CD4-positive, alpha-beta memory T cell (primary cell): ENCODE measurements at places on chromosomes 2 and 18.

DNA sequence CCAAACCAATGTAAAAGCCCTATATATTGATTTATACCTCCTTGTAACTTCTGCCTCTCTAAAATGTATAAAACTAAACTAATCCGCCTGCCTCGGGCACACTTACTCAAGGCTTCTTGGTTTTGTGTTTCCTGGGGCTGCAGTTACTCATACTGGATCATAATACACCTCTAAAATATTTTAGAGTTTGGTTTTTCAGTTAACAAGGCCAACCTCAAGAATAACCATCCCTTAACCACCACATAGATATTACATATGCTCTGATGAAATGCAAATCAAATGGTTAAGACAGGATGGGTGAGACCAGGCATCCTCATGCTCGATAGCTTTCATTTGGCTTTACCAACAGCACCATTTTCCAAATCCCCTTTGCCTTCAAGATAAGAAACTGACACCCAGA is 46.4 kb downstream of the UXS1 start:
- no peak for DNase-seq

GRCh38 chr2:223901854-223902253 is 43.3 kb downstream of the WDFY1 start:
- DNase-seq, result no peak

DNA sequence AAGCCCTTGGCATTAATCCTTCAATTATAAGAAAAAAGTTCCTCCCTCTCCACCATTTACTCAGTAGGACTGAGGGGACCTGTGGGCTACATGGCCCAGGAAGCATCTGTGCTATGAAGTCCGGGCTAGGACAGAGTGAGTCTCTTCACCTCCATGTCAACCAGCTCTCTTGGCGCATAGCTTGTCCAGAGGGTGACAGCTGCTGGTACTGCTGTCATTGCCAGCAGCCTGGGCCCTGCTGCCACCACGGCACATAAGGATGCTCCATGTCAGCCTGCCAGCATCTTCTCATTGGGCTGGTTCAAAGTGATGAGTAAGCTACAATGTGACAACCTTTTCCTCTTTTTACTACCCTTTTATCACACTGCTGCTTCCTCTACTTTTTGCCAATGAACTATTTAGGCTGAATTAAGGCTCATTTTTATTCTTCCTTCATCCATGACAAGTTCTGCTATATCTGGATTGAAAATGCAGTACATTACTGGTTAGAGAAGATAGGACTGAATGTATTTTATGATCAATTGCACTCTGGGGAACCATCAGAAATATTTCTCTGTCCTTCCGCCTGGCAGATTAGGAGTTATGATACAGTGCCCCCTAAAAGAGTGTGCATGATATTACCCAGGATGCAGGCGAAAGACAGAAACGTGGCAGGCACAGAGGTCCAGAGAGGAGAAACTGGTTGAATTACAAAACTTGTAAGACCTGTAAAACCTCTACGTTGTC is 258.9 kb upstream of the TNP1 start:
- DNase-seq, result no peak

DNA sequence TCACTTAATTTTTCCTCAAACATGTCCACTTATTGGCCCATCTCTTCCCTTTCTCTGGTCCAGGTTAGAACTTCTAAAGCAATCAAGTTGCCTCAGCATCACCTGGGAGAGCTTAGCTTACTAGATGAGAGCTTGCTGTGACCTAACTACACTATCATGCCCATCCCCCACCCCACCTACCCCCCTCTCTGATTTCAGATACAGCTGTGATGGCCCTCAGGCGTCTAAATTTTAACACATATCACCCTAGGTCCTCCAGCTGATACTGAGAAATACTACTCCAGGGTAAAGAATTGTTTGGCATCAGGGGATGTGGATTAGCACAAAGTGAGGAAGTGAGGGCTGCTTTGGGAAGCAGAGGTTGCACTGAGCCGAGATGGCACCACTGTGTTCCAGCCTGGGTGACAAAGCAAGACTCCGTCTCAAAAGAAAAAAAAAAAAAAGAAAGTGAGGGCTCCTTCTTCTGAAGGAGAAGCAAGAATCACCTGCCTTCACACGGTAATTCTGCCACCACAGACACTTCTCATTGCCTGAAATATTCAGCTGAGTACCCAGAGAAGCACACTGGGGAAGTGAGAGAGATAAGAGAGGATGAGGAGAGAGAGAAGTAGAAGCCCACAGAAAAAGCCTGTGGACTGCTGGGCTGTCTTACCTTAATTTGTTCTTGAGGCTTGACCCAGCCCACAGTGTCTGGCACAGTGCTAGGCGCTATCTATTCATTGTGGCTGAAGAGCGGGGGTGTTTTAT is 263.4 kb downstream of the ASXL3 start:
- no peak for DNase-seq

DNA sequence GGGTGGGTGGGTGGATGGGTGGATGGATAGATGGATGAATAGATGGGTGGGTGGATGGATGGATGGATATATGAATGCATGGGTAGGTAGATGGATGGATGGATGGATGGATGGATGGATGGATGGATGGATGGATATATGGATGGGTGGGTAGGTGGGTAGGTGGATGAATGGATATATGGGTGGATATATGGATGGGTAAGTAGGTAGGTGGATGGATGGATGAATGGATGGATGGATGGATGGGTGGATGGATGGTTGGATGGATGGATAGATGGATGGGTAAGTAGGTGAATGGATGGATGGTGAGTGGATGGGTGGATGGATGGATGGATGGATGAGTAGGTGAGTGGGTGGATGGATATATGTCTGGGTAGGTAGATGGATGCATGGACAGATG is 36.1 kb downstream of the MCFD2 start:
- DNase-seq, result no peak

GRCh38 chr2:98716786-98717185 is 14.1 kb downstream of the MGAT4A start:
- no peak for DNase-seq

GRCh38 chr18:72460210-72460680 is 83.9 kb downstream of the CBLN2 start:
- no peak for DNase-seq

GRCh38 chr2:193187816-193188215 is 993.1 kb upstream of the TMEFF2 start:
- no peak for DNase-seq
